CD8-positive, alpha-beta memory T cell (primary cell): ENCODE measurements at places on chromosomes 2 and 18. TPM values are rescaled to one million over a fixed set of nuclear protein-coding genes. Genes with fewer than 3 reads are reported as not detected.

Gene ZBTB14
- 14.8 TPM for polyA plus RNA-seq

Gene CCDC150
- 0.07 TPM for polyA plus RNA-seq

Gene UBE2F
- polyA plus RNA-seq: 70.7 TPM

DNA sequence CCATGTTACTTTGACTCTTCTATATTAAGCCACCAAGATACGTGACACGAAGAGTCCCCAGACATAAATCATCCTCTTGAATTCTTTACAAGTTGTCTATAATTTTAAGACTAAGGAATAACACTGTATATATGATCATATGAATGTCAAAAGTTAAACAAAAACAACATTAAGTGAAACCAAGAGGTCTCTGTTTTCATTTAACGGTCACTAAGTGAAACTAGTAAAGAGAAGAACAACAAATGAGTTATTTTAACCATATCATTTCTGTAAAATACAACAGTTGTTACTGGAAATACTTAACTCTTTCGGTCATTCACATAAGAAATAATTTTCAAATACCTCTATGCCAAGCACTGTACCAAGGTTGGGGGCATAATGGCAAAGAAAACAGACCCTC, 45.7 kb upstream of the STK17B start:
- DNase-seq: no peak
- no peak overlapping the region for H3K4me3 ChIP-seq
- H3K36me3 ChIP-seq: no peaks in the 10 kb centered on the region
- H3K27me3 ChIP-seq: no peaks in the 10 kb centered on the region

DNA sequence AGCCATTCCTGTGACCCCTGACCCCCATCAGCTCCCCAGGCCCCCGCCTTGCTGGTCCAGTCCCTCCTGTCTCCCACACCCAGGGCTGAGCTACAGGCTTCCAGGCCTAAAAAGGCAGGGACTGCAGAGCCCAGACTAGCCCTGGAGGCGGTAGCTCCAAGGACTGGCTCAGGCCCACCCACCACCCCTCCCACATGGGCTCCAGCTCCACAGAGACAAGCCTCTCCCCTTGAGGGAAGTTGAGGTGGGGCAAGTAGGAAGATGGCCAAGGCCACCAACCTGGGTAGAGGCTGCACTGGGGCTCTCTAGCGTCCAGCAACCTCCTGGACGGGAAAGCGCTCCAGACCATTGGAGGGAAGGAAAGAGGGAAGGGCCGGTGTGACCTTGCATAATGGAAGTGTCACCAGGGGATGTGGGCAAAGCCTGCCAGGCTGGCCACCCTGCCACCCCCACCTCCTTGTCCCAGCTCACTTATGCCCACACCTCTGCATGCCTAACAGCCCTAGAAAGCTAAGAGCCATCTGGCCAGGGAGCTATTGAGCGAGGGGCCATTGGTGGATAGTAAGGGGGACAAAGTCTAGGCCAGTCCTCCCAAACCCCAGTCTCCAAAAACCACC, 63.1 kb downstream of the TNS1 start:
- H3K4me3 ChIP-seq: no peak overlapping the region
- no peaks in the 10 kb centered on the region for H3K36me3 ChIP-seq
- no peak overlapping the region for H3K27ac ChIP-seq
- no peak for DNase-seq

GRCh38 chr2:20366672-20367116, 16.1 kb upstream of the PUM2 start:
- H3K27me3 ChIP-seq: no peaks in the 10 kb centered on the region
- DNase-seq: no peak

DNA sequence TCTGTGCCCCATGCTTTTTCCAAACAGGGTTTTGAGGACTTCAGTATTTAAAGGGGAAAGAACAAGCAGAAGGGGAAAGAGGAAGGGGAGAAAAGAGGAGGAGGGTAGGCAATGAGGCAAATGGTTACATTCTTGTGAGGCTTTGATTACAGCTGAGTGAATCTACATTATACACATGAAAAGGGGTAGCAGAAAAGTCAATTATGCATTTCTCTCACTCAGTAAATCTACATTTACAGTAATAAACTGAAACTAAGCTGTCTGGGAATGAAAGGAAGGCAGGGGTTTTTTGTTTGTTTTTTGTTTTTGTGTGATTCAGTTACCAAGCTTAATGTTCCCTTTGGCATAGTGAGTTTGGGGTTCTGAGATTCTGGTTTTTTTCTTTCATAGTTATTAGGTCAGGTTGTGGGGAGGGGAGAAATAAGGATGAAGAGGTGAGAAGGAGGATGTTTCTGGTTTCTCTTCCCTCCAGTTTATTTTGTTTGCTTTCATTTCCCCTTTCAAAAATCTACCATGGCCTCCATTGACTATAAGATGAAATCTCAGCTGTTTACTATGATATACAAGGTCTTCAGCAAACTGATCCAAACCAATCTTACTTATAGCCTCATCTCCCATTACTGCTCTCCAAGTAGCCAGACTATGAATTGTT, 18.7 kb downstream of the C18orf63 start:
- H3K36me3 ChIP-seq: no peaks in the 10 kb centered on the region
- H3K4me3 ChIP-seq: no peak overlapping the region
- H3K4me1 ChIP-seq: no peaks in the 10 kb centered on the region
- no peaks in the 10 kb centered on the region for H3K27me3 ChIP-seq
- DNase-seq: no peak
- no peak overlapping the region for H3K27ac ChIP-seq

DNA sequence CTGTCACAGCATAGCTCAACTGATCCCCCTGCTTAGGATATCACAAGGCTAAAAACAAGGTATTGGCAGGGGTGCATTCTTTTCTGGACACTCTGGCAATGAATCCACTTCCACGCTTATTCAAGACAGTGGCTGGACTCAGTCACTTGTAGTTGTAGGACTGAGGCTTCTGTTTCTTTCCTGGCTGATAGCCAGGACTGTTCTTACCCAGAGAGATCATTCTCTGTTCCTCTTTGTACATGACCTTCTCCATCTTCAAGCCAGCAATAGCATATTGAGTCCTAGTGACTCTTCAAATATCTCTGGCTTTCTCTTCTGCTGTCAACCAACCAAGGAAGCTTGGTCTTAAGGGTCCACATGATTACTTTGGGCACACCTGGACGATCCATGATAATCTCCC, 241.3 kb downstream of the RBM43 start:
- no peaks in the 10 kb centered on the region for H3K4me1 ChIP-seq
- no peak for DNase-seq
- no peak overlapping the region for H3K4me3 ChIP-seq
- no peak overlapping the region for H3K27ac ChIP-seq

- no peak overlapping the region for H3K27ac ChIP-seq
- no peaks in the 10 kb centered on the region for H3K36me3 ChIP-seq
- H3K4me1 ChIP-seq: peaks cover 11% of the 10 kb centered on the region
- no peak overlapping the region for H3K4me3 ChIP-seq
- no peak for DNase-seq
- no peaks in the 10 kb centered on the region for H3K27me3 ChIP-seq
Observed at GRCh38 chr2:44674473-44675284, 266.8 kb upstream of the SIX3 start.

DNA sequence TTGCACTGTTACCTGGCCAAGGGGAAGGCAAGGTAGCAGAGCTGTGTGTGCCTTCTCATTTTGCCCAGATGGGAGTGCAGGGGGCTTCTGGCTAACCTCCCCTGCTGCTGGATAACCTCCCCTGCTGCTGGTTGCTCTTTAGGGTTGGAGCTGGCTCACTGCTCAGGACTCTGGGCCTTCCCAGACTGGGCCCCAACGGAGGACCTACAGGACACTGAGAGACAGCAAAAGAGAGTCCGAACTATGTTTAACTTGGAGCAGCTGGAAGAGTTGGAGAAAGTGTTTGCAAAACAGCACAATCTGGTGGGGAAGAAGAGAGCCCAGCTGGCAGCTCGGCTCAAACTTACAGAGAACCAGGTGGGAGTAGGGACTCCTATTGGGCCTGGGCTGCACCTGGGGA, 5.8 kb upstream of the SMYD5 start:
- no peak overlapping the region for H3K4me3 ChIP-seq
- no peaks in the 10 kb centered on the region for H3K36me3 ChIP-seq
- H3K27ac ChIP-seq: no peak overlapping the region
- peaks cover 9% of the 10 kb centered on the region for H3K27me3 ChIP-seq
- peaks cover 13% of the 10 kb centered on the region for H3K4me1 ChIP-seq
